PC-9 (cell line): ENCODE measurements at places on chromosomes 13 and 19. TPM values are rescaled to one million over a fixed set of nuclear protein-coding genes. Genes with fewer than 3 reads are reported as not detected.

DNA sequence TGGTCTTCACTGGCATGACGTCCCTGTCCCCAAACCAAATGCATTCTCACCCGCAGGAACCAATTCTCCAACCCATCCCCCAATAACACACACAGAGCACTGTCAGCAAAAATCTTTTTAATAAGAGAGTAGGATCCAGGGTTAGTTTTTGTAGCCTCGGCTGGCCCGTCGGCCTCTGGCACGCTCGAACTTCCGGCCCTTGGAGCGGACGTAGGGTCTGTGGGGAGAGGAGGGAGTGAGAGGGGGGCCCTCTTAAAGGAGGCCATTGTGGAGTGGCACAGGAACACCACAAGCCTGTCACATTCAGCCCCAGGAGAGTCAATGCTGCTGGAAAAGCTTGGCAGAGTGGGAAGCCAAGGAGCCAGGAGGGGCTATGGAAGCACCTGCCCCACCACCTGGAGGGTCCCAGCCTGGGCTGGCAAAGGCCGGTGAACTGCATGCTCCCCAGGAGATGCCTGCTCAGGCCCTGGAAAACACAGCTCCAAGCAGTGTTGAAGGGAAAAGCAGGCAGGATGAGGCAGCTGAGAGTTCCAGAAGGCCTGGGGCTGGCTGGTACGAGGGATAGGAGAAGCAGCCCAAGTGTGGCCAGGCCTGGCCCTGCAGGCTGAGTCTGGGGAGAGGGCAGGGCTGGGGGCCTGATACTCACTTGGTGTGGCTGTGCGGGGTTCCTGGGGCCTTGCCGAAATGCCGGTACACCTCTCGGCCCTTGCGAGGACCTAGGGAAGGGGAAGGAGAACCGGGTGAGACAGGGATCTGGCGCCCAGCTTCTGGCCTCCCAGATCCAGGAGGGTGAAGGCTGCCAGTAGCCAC, 560 bp upstream of the FAM83E start:
- H3K4me1 ChIP-seq, result peaks cover 49% of the 10 kb centered on the region
- no peaks in the 10 kb centered on the region for H3K27me3 ChIP-seq
- H3K27ac ChIP-seq, result peak overlapping the region; percentile 91
- no peak for DNase-seq

DNA sequence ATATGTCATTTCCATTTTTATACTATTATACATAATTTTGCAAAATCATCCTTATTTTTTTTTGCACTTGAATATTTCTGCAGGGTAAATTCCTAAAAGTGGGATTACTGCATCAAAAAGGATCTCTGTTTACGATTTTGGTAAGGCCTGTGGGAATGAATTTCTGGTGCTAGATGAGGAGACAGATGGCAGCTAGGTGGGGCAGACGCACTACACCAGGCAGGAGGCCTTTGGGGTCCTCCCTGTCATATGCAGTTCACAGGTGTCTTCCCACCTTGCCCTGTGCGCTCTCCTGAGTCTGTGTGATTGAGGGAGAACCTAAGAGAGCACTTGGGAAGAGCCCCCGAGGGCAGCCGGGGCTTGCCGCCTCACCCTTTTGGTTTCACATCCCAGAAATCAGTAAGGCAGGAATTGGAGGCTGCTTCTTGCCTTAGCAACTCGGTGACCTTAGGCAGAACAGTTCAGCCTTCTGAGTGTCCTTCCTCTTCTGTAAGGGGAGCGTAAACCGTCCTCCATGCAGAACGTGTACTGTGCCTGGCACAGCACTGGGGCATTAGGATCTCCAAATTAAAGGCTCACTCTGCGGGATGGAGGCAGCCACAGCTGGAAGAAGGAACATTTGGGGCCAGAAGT, 13.4 kb upstream of the GJB2 start:
- H3K4me1 ChIP-seq, result no peaks in the 10 kb centered on the region
- H3K36me3 ChIP-seq, result no peaks in the 10 kb centered on the region
- H3K27me3 ChIP-seq, result no peaks in the 10 kb centered on the region
- no peak overlapping the region for H3K27ac ChIP-seq
- DNase-seq, result no peak

DNA sequence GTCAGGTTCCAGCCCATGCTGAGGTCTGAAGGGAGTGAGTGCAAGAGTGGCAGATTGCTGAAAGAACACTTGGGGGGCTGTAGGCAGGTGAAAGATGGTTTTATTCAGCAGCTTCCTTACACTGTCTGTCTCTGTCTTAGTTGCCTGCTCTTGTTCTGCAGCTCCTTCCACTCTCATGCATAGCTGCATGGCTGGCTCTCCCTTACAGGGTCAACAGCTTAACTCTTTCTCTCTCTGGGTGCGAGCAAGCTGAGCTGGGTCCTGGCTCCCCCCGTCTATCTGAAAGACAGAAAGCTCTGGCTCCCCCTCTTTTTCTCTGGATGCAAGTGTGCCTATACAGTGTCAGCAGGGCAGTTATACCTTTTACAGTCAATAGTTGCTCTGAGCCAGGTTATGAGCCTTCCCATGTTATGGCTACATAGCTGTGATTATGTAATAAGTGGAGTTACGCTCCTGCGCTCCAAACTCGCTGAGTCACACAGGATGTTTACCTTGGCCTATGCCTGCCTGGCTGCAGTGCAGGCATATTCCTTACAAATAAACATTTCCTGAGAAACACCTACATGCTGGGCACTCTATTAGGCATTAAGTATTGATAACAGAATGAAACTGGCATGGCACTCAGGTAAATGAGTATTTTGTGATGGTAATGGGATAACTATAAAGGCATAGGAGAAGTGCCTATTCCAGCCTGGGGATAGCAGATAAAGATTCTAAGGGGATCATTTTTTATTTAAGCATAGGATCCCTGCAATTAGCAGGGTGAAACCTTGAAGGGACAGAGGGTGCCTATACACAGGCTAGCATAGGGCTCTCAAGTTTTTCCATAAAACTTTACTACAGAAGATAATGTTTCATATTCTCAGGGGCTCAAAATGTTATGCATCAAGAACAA, 826.9 kb upstream of the PCDH9 start:
- DNase-seq, result peak; percentile 67
- H3K4me1 ChIP-seq, result peaks cover 12% of the 10 kb centered on the region
- H3K27me3 ChIP-seq, result no peaks in the 10 kb centered on the region
- no peaks in the 10 kb centered on the region for H3K36me3 ChIP-seq
- no peak overlapping the region for H3K4me3 ChIP-seq

DNA sequence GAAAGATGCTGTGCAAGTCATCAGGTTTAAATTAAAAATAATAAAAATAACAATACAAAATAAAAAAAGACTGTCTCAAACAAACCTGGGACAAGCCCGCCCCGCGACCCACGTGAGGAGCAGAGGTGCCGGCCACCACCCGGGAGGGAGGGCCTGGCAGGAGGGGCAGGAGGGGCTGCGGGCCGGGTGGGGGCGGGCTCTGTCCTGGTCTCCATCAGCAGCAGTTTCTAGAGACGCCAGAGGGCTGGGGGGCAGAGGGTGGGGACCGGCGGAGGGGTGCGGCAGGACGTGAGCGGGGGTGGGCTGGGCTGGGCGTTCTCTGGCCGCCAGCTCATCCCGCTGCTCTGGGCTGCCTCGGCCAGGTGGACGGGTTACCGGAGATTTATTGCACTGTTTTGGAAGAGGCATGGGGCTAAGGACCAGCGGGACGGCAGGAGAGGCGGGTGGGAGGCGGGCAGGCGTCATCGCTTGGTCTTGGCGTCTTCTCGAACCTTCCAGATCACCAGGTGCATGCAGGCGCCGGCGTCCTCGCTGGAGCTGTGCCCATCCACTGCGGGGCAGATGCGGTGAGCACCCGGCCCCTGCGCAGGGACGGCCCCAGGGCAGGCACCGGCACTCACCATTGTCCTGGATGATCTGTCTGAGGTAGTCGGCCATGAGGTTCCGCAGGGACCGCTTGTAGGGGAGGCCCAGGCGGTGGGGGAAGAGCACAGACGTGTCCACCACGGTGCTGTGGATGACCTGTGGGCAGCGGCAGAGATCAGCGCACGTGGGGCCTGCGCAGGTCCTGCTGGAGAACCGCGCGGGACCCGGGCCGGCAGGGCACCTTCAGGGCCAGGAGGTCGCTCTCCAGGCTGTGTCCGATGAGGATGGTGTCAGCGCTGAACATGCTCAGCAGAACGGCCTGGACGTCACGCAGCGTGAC, 3.8 kb upstream of the ATP8B3 start:
- H3K27me3 ChIP-seq, result no peaks in the 10 kb centered on the region
- DNase-seq, result no peak
- H3K36me3 ChIP-seq, result no peaks in the 10 kb centered on the region
- no peak overlapping the region for H3K27ac ChIP-seq

The RFPL4AL1 gene
- not detected in 2 replicates for total RNA-seq
